ENCODE measurements at places on chromosomes 13 and 19.

DNA sequence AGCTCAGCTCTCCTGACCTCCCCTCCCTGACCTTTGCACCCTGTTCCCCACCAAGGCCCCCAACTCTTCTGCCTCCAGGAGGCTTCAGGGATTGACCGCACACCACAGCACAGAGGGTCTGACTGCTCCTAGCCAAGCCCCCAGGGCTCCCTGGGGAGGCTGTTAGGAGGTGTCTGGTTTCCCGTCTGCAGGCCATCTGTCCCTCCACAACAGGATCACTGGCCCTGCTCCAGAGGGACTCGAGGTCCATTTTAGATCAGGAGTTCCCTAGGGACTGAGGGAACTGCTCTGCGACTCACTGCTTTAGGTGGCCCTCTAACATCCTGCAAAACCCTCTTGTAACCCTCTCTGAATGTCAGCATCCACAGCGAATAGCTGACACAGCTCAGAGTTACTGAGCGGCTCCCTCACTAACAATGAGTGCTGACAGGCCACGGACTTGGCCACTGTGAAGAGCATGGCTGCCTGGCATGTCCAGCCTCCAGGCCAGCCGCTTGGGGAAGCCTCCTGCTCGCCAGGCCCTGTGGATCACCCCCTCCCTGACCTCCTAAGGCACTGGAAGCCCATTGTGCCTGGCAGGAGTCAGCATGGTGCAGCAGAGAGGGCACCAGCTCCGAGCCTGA is 17.7 kb downstream of the GRIK5 start:
- no peak for DNase-seq

- no peak for DNase-seq
Measured at GRCh38 chr19:28940751-28941500, 272.0 kb downstream of the UQCRFS1 start.

GRCh38 chr19:40392894-40393517 is 3.0 kb upstream of the HIPK4 start:
- peak; percentile 80 for DNase-seq

GRCh38 chr19:13763265-13763664 is 1.1 kb upstream of the MRI1 start:
- no peak for DNase-seq

DNA sequence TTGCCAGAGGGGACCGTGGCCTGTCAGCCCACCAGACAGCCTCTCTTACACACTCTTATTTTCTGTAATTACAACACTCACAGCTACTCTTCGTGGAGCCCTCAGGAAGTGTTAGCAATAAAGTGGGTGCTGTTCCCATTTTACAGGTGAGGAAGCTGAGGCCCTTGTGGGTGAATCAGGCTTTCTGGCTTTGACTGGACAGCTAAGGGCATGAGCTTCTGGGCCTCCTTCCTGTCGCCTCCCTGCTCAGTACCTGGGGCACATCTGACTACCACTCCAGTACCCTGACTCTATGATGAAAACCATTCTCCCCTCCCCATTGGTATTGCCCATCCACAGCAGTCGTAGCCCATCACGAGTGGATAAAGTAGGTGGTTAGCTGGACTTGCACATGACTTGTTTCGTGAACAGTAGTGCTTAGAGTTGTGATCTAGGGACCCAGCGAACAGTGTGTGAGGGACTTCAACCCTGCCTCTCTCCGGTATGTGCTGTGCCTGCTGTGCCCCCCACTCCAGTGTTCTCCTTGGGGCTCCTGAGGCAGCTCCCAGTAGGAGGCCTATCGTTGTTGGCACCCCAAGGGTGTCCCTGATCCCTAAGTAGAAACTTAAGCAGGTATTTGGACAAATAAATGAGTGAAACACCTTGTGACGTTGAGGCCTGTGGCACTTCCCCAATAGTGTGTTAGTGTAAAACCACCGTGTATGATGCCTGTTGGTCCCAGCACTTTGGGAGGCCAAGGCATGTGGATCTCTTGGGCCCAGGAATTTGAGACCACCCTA is 38.6 kb downstream of the GATAD2A start:
- no peak for DNase-seq

DNA sequence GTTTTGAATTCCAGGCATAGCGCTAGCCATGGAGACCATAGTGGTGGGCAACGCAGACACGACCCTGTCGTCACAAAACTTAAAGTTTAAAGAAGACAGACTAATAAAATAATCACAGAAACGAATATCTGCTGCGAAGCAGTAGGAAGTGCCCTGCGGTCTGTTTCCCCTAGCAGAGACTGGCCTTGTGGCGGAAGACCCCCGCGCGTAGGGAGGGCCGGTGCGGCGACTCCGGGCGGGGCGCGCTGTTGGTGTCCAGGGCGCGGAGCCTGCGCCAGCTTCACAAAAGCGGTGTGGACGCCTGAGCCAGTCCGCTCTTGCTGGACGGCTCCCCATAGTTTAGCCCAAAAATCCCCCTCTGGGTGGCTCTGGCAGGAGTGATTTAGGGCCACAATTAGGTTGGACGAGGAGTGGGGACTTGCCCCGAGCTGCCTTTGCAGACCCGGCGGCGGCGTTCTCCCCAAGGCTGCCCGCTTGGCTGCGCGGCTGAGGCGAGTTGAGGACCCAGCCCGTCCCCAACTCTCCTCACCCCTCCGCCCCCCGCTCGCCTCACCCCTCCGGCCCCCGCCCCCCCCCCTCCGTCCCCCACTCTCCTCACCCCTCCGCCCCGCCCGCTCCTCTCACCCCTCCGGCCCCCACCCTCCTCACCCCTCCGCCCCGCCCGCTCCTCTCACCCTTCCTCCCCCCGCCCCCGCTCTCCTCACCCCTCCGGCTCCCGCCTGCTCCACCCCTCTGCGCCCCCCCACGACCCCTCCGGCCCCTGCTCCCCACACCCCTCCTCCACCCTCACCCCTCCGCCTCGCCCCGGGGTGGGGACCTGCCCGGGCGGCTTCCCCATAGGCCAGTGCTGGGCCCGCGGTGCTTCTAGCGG is 14.2 kb upstream of the LATS2 start:
- DNase-seq, result no peak

- no peak for DNase-seq
Measured at GRCh38 chr19:43316591-43317319, 36.7 kb upstream of the CD177 start.
